ENCODE measurements at places on chromosomes 5 and 9.

GRCh38 chr9:135030566-135031226 is 56.8 kb upstream of the OLFM1 start:
- no peak for DNase-seq

- no peak for DNase-seq
Measured at GRCh38 chr9:35606138-35606504, 1.1 kb downstream of the TESK1 start.

- DNase-seq, result no peak
Measured at GRCh38 chr5:175819090-175819425, 52.3 kb upstream of the CPLX2 start.

GRCh38 chr9:1184146-1184545 is 134.0 kb downstream of the DMRT2 start:
- no peak for DNase-seq

GRCh38 chr5:78631931-78632330 is 16.6 kb downstream of the LHFPL2 start:
- DNase-seq, result no peak

DNA sequence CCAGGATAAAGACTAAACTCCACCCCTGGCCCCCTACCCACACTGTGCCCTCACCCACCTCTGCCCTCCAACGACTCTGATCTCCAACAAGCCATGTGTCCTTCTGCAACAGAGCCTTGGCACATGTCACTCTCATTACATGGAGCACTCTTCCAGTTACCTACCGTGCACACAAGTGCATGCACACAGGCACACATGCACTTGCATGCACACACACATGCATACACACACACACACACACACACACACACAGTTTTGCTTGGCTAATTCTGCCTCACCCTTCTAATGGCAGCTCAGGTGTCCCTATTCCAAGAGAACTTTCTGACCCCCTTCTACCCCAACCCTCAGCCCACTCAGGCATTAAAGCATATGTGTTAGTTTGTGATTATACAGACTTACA is 19.6 kb downstream of the GALNT10 start:
- DNase-seq, result no peak

- DNase-seq, result no peak
Measured at GRCh38 chr5:149210968-149211490, 60.6 kb upstream of the AFAP1L1 start.

DNA sequence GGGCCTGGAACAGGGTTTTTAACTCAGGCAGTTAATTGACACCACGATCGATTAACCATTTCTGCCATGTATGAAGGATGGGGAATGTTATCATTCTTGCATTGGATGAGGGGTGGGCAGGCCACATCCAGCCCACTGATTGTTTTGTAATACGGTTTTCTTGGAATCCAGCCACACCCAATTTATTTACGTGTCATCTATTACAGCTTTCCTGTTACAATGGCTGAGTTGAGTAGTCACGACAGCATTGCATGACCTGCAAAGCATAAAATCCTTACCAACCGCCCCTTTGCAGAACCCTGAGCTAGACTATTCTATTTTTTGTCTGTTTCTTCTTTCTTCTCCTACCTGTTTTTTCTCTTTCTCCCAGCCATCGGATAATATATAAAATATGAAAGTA is 122.0 kb upstream of the STC2 start:
- DNase-seq, result no peak

DNA sequence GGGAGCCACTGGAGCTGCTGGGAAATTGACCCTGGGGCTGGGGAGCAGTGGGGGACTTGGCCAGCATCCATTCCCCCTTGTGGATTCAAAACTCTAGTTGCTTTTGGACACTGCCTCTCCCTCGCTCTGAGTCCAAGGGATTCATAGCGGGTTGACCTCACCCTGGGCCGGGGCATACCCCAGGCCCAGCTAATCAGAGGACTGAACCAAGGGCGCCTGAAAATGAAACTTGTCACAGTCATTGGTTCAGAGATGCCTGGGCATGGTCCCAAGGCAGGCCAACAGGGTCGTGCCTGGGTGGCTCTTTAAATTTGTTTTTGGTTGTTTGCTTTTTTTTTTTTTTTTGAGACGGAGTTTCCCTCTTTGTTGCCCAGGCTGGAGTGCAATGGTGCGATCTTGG is 22.6 kb downstream of the STK10 start:
- no peak for DNase-seq

All from cortex of kidney (tissue), 1 donor.